Retina (tissue), 1 donor: ENCODE measurements at places on chromosomes 7 and 10.

DNA sequence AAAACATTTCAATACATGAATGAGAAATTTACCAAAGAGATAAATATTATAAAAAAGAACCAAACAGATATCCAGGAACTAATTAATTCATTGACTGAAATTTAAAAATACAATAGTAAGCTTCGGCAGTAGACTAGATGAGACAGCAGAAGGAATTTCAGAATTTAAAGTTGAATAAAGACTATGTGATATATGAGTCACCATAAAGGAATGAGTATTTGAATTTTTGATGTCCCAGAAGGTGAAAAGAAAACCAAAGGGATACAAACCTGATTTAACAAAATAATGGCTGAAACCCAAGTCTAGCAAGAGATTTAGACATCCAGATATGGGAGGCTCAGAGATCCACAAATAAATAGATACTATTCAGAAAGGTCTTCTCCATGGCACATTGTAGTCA lies 623.9 kb upstream of the FOXK1 start:
- no peak for DNase-seq

DNA sequence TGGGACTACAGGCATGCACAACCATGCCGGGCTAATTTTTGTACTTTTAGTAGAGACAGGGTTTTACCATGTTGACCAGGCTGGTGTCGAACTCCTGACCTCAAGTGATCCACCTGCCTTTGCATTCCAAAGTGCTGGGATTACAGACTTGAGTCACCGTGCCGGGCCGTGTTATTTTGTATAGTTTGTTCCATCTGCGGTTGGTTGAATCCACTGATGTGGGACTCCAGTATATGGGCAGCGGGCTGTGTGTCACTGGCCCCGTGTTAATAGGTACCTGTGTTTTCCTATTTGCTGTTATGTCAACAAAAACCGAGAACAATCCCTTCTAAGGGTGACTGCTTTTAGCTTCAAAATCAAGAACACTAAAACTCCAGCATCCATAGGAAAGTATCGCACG lies 297.6 kb upstream of the PITRM1 start:
- DNase-seq: no peak

DNA sequence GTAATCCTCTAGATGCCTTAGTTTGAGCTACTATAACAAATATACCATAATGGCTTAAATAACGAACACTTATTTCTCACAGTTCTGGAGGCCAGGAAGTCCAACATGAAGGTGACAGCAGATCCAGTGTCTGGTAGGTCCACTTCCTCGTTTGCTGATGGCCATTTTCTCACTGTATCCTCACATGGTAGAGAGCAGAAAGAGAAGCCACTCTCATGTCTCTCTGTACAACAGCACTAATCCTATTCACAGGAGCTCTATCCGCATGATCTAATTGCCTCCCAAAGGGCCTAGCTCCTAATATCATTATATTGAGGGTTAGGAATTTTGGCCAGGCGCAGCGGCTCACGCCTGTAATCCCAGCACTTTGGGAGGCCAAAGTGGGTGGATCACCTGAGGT lies 10.2 kb downstream of the HIBADH start:
- no peak for DNase-seq

DNA sequence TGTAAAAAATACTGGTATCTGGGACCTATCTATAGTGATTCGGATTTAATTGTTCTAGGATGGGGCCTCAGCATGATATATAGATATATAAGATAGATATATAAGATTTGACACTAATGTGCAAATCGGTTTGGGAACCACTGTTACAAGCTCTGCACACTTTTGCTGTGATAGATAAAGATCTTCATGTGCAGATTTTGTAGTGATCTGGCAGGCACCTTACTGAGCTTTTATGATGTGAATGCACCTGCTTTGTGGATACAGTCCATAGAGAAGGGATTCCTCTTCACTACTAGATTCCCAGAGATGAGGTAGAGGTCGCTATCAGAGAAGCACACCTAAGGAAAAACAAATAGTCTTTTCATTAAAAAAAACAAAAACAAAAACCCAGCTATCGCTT lies 33.3 kb upstream of the PCGF5 start:
- DNase-seq: no peak

DNA sequence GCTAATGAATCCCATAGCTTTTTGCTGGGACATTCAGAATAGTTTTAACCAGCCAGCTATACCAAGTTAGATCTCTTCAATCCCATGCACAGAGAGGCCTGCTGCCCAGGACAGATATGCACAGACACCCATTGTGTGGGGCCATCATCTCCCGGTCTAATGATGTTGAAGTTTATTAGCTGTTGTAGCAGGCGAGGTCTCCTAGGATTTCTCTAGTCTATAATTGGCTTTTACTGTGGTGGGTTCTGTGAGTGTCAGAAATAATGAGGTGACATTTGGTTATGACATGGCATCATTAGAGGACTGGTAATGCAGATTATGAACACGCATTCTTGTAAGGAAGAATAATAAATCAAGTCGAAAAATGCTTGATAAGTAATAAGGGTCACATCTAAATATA lies 81.4 kb upstream of the PLPP4 start:
- peak; percentile 52 for DNase-seq

DNA sequence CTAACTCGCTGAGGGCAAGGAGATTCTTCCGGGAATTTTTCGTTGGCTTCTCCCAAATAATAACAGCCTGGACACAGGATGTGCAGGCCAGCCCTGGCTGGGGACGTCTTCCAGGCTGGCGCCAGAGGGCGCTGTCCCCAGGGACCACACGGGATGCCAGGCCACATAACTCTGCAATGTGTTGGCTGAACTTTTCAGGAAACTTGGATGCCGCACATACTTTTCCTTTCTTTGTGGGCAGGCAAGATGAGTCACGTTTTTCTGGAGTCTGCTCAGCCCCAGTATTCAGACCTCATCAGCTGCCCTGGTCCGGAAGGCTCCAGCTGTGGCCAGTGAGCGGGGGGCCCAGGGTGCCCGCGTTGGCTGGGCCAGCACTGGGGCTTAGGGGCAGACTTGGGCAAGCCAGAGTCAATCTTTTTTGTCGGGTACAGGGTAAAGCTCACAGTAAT lies 122.7 kb downstream of the PRKAG2 start:
- peak; percentile 73 for DNase-seq

- DNase-seq: no peak
Measured at GRCh38 chr10:126336801-126337200, 51.5 kb downstream of the ADAM12 start.

GRCh38 chr7:2003451-2003930 lies 229.3 kb downstream of the MAD1L1 start:
- no peak for DNase-seq

DNA sequence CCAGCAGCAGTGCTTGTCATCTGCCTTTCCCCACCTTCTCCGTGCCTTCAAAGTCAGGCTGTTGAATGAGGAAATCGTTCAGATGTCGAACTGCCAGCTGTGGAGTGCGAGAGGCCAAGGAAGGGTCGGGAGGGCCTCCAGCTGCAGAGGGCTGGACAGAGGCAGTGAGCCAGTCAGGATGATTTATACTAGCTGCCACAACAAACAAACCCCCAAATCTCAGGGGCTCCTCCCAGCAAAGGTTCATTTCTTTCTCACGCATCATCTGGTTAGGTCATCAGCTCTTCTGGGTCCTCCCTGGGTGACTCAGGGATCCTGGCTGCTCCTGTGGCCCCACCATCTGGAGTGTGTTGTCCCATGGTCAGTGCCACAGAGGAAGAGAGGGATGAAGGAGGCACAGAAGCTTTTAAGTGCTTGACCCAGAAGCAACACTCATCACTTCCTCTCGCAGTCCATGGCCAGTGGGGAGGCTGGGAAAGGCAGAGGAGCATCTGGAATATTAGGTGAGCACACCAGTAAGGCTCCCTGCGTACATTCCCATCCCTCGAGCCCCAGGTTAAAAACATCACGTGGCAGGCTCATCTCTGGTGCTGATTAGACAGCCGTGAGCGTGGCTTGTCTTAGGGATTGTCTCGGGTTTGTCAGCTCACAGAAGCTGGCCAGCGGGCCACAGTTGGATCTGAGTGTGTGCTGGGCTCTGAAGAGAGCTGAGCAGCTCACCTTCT lies 140.7 kb downstream of the RGS10 start:
- DNase-seq: no peak

- no peak for DNase-seq
Measured at GRCh38 chr10:64156166-64156565, 635.0 kb downstream of the REEP3 start.

GRCh38 chr10:96339956-96340904 lies 18.6 kb downstream of the OPALIN start:
- peak; percentile 58 for DNase-seq

GRCh38 chr10:101935431-101935830 lies 91.8 kb upstream of the KCNIP2 start:
- no peak for DNase-seq

DNA sequence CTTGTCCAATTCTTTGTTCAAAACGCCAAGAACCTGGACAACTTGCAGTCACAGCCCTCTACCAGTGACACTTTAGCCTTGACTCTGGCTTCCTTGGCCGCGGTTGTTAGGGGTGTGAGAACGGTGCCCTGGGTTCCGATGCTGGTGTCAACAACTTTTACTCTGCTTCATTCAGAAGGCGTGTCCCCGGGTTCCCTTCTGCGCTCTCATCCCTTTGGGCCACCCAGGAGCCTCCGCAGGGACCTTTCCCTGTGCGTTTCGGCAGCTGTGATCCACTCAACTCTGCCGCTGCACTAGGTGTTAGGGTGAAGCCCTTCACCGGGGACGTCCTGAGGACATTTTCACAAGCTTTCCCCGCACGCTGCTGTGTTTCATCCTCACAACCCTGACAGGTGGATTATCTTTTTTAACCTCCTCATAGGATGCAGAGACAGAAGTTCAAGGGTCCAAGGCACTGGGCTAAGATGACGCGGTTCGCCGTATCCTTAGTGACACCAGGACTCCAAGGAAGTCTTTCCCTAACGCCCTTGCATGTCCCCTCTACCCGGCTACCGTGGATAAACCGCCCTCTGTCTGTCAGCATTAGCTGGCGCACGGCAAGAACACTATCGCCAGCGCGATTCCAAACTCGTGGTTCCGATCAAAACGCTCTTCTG lies 133.5 kb upstream of the SHH start:
- no peak for DNase-seq

GRCh38 chr7:50798126-50798525 lies 15.4 kb upstream of the GRB10 start:
- DNase-seq: no peak

DNA sequence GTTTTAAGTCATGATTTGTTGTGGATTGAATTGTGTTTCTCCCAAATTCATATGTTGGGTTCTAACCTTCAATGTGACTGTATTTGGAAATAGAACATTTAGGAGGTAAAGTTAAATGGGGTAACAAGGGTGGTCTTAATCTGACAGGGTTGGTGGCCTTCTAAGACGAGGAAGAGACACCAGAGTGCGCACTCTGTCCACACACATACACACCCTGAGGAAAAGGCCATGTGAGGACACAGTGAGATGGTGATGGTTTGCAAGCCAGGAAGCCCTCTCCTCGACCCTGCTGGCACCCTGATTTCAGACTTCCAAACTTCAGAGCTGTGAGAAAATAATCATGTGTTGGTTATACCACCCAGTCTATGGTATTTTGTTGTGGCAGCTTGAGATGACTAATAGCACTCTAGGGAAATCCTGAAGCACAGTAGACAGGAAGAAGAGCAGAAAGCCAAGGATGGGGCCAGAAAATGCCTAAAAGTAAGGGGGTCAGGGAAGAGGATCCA lies 28.0 kb upstream of the SEM1 start:
- no peak for DNase-seq

GRCh38 chr10:88886557-88886956 lies 6.5 kb downstream of the STAMBPL1 start:
- DNase-seq: no peak

GRCh38 chr10:70742537-70743429 lies 42.4 kb downstream of the TBATA start:
- no peak for DNase-seq

GRCh38 chr7:18798088-18798906 lies 302.7 kb downstream of the HDAC9 start:
- no peak for DNase-seq

- DNase-seq: no peak
Measured at GRCh38 chr10:126421756-126422256, 33.5 kb upstream of the ADAM12 start.

- DNase-seq: no peak
Measured at GRCh38 chr7:55405856-55406541, 40.9 kb downstream of the LANCL2 start.

GRCh38 chr7:101911800-101912715 lies 94.6 kb downstream of the CUX1 start:
- DNase-seq: peak; percentile 53

DNA sequence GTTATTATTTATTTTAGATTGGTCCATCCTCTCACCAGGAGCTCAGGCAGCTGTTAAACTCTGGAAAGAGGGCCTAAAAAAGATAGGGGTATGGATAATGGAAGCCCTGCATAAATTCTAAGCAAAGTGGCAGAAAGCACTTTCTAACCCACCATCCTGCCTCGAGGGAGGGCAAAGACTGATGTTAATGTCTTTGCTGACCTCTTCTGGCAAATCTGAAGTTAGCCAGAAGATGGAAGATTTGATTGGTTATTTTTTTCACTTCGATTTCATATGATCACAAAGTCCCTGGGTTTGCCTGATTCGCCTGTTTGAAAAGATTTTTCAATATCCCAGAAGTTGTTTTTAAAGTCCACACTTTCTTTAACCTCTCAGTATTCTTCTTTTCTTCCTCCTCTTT lies 24.8 kb downstream of the OR9A2 start:
- DNase-seq: no peak

GRCh38 chr10:3774018-3774813 lies 10.8 kb downstream of the KLF6 start:
- DNase-seq: no peak

GRCh38 chr7:100013328-100013676 lies 2.1 kb upstream of the ZKSCAN1 start:
- DNase-seq: no peak

- DNase-seq: no peak
Measured at GRCh38 chr10:34866848-34867247, 51.8 kb upstream of the PARD3 start.

DNA sequence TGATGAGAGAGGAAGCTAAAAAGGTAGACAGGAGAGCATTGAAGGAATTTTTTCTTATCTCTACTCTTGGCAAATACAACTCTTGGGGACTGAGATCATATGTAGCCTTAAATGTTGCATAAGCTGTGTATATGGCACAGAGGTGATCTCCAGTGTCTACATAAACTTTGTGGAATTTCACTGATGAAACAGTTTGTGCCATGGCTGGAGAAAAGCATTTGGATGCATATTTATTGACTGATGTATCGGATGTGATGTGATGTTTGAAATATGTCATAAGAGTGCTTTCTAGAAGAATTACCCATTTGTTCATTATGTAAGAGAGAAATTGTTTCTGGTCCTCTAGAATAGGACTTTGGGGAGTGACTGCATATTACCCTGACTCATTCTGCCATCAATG lies 244.9 kb upstream of the LRRTM3 start:
- DNase-seq: no peak
